Astrocyte (in vitro differentiated cells and primary cell): ENCODE measurements at places on chromosomes 13 and 19.

DNA sequence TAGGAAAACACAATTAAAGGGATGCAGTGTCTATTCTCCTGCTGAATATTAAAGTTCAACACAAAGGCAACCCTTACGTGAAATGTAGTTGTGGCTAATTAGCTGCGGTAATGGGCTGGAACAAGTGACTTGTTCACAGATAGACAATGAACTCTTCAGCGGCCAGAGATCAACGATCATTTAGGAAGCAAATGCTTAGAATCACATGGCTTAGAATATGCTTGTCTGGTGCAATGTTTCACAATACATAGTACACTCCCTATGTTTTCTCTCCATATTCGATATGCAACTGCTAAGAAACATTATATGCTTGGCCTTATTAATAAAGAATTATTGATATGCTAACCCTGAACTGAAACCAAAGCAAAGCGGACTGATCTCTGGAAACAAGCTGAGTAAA lies 25.7 kb upstream of the MTUS2 start:
- DNase-seq = no peak

GRCh38 chr19:3698386-3698950 lies 1.8 kb downstream of the PIP5K1C start:
- no peak for DNase-seq

DNA sequence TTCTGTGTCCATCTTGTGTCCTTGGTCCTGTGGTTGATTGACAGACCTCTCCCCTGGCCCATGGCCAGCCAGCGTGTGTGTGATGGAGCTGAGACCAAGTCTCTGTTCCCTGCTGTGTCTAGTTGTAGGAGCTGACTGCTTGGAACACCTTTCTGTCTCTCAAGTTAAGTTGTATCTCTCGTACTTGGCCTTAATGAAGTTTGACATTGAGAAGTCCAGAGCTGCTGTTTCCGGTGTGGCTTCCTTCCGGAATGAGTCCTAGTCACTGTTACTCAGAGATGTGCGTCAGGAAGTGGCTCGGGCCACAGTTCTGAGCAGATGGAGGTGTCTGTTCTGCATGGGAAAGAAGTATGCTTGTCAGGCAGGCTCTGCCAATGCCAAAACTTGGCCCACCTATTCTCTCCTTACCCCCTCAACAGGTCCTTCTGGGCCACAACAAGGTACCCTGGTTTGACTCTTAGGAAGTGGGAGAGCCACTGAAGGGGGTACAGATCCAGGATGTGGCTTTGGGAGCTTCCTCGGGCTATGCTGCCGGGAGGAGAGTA lies 54.3 kb downstream of the GATAD2A start:
- peak; percentile 64 for DNase-seq

DNA sequence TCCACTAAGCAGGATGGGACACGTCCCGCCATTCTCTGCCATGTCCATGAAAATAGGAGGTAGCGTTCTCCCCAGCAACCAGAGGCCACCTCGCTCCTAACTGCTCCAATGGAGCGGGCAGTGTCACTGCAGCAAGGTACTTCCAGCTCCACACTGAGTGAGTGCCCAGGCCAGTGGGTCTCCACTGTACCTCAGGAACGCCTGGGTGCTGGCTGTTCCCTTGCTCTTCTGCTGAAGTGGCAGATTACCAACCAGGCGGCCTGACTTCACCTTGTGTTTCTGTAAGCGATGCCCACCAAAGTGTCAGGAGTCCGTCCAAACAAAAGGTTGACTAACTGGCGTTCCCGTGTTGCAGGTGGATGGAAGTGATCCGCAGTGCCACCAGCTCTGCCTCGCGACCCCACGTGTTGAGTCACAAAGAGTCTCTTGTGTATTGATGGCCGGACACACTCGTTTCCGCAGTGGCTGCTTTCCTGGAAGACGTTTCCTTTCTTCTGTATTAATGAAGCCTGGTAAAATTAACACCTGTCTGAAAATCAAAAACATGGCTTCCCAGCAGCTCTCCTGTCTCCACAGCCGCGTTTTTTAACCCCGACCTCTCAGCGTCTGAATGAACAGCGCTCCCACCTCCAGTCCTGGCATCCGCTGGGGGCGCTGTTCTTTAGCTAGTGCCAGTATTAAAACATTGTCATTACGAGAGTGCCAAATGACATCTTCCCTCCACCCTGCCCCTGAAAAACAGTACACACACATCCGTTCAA lies 128.8 kb downstream of the STK24 start:
- DNase-seq = peak; percentile 12

- DNase-seq = no peak
These were observed 220.3 kb downstream of the KLF12 start for GRCh38 chr13:73913751-73914518.
